ENCODE measurements at places on chromosomes 5 and 9.

DNA sequence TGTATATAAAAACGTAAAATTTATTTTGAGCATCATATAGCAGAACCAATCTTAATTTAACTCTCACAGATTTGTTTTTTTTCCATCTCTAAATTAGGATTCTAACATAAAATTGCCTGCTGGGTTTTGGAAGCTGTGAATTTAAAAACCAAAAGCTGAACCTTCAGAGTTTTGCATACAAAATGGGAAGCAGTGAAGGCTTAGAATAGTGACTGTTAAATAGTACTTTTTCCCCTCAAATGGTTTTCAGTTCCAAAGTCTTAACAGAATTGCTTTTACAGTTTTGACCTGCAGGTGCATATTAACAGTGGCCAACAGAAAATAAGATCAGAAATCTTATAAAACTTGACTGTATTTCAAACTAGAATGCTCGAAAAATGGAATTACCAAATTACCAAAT is 55.1 kb upstream of the LVRN start:
- no peak for DNase-seq

DNA sequence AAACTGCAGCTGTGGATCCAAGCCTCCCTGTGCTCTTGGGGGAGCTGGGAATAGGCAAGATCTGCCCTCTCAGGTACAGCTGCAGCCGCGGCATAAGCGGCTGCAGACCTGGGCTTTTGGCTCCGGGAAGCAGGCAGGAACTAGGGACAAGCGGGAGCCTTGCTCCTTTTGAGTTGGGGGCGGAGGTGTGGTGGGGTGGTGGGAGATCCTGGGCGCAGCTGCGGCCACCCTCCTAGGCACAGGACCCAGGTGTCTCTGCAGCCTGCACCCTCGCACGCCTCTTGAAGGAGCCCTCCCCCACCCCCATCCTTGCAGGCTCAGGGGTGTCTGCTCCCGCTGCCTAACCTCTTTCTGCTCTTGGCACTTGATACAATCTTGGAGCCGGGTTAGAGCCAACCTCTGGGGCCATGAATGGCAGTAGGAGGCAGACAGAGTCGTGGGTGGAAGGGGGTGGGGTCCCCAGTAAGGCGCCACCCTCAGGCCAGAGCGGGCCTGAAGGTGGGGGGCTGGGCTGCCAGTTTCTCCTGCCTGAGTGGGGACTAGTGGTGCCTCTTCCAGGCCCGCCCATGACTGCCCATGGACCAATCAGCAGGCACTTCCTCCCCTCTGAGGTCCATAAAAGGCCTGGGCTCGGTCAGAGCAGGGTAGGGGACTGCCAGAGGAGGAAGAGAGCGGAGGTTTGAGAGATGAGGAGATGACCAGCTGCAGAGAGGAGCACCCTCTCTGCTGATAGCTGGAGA is 267.6 kb upstream of the TNC start:
- DNase-seq, result no peak

DNA sequence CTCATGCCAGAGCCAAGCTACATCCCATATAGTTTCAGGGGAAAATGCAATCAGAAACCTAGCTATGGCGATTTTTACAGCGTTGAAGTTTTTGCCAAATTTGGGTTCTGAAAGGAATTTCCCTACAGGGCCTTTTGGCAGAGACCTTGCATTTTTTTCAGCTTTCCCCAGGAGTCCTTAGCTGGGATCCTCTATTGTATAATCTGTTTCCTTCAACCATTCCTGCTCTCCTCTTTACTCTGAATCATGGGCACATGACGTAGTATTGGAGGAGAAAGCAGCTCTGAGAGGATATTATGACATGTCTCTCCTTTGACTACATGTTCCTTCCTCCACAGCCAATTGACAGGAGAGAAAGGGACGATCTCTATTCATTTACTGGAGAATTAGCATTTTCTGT is 118.5 kb upstream of the ERCC6L2 start:
- no peak for DNase-seq

DNA sequence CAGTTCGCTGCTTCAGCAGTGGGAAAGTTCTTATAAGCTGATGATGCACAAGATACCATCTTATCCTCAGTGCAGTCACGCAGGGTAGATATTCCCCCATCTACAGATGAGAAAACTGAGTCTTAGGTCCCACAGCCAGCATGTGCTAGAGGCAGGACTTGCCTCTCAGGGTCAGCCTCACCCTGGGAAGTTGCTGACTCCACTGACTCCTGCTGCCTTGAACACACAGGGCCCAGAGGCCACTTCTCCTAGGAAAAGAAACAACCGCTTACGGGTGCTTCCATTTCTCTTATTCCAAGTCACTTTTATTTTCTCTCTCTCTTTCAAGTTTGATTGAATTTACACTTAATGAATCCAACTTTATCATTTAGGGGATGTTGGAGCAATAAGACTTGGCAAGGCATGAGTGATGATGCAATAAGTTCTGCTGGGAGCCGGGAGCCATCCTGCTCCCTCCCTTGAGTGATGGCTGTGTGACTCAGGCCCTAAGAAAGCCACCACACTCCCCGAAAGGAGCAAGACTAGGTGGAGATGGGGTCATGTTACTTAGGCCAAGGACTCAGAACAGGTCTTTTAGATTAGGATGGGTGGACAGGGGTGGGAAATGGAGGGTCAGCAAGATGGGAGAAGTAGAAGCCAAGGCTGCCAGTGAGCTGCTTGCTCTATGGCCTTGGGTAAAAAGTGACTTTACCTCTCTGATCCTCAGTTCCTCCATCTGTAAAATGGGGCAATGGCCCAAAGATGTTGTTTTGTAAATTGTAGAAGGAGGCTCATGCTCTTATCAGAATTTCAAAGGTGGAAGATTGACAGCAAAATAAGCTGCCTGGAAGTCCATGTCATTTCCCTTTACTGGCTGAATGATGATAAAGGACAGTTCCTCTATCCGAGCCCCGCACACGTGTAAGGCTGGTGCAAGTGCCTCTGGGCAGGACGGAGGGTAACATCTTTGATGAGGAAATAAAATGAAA is 67.4 kb upstream of the ZNF618 start:
- no peak for DNase-seq

GRCh38 chr5:168712280-168712924 is 133.2 kb upstream of the PANK3 start:
- no peak for DNase-seq

GRCh38 chr5:54774281-54775170 is 210.9 kb downstream of the ESM1 start:
- no peak for DNase-seq

GRCh38 chr5:158410976-158411375 is 552.0 kb upstream of the CLINT1 start:
- DNase-seq, result no peak

DNA sequence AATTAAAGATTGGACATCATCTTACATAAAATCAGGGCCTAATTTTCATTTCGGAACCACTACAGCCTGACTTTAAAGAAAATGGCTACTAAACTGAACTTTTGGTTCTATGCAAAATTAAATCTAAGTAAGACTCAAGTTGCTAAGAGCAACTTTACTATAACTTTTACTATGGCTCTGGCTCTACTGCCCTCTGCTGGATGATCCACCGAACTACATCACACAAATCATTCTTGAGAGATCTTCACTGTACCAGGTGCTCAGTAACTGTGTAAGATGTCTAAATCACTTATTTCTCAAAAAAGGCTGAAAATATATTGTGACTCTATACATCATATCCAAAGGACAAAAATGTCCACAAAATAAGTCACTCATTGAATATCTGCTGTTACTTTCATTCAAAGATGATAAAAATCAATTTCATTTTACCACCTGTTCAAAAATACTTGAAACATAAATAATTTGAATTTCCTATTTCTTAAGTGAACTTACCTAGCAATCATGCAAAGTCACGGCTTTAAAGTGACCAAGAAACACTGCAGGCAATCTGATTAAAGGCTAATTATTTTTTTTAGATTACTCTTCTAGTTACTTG is 13.5 kb downstream of the MOCS2 start:
- DNase-seq, result peak; percentile 37

- no peak for DNase-seq
Measured at GRCh38 chr5:37184748-37185364, 64.3 kb downstream of the CPLANE1 start.

- DNase-seq, result no peak
Measured at GRCh38 chr9:136115206-136115605, 3.5 kb downstream of the TMEM250 start.

GRCh38 chr5:143216211-143216610 is 187.3 kb downstream of the NR3C1 start:
- DNase-seq, result no peak

DNA sequence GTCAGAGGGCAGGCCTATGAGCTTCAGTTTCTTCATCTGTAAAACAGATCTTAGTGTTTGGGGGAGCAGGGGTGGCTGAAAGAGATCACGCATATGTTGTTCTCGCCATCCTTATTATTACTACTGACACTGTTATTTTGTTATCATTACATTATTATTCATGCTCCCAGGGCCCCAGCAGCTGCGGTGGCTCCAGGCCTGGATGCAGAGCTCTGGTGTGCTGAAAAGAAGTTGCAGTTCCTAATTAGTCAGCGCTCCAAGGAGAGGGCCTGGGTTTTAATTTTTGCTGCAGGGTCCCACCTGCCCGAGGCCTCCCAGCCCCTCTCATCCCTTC is 19.5 kb downstream of the CXXC5 start:
- DNase-seq, result no peak

GRCh38 chr9:136175616-136176197 is 29.2 kb downstream of the LHX3 start:
- DNase-seq, result no peak

GRCh38 chr5:74174366-74174765 is 466.2 kb downstream of the ENC1 start:
- no peak for DNase-seq

DNA sequence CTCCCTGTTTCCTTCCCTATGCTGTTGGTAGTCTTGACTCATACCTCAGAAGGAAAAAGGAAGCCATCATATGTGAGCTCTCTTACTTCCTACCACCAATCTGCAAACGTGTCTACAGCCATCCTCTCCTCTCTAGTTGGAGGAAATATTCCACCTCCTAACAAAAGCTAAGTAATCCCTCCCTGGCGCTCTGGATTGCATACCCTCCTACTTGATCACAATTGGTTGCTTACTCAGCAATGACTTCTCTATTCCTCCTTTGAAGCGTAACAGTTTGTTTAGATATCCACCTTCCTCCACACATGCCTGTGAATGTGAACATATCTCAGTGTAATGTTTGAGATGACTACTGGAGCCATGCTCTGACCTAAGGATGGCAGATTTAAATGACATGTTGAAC is 18.2 kb downstream of the RUSC2 start:
- no peak for DNase-seq

DNA sequence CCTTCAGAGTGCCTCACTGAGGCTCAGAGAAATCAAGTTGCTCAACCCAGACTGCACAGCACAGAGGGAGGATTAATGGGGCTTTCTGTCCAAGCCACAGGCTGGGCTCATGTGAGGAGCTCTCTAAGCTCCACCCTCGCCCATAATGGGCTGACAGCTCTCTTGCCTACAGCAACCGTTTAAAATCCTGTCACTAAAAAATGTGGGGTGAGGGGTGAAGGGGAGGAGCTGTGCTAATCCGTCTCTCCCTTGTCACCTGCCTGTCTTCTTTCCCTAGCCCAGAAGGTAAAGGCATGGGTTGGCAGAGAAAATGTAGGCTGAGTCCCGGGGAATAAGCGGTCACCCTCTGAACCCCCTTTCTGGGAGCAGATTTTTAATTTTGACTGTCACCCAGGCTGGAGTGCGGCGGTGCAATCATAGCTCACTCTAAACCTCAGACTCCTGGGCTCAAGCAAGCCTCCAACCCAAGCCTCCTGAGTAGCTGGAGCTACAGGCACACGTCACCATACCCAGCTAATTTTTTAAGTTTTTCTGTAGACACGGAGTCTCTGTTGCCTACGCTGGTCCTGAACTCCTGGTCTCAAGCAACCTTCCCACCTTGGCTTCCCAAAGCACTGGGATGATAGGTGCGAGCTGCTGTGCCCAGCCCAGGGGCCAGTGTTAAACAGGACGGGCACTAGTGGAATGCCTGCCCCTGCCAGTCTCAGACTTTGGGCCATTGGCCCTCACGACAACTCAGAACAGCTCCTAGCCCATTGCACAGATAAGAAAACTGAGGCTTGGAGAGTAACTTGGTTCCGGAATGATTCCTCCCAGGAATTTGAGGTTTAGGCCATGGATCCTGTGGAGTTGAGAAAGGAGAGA is 89.5 kb downstream of the LMX1B start:
- no peak for DNase-seq

DNA sequence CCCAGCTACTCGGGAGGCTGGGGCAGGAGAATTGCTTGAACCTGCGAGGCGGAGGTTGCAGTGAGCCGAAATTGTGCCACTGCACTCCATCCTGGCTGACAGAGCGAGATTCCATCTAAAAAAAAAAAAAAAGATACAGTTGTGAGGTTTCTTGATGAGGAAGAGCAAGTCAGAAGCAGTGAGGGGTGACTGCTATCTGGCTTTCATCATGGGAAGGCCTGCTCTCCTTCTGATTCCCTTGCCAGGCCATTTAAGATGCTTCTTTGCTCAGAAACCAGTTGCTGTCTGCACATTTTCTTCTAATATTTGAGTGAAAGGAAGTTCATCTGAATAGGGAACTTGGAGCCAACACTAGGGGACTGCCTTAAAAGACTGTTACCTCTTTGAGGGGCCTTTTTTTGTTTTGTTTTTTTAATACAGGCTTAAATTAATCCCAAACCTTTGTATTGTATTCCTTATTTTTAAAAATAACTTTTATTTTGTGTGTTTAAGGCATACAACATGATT is 201.9 kb downstream of the ARHGAP26 start:
- no peak for DNase-seq

- DNase-seq, result no peak
Measured at GRCh38 chr9:121598167-121598964, 53.1 kb upstream of the DAB2IP start.

DNA sequence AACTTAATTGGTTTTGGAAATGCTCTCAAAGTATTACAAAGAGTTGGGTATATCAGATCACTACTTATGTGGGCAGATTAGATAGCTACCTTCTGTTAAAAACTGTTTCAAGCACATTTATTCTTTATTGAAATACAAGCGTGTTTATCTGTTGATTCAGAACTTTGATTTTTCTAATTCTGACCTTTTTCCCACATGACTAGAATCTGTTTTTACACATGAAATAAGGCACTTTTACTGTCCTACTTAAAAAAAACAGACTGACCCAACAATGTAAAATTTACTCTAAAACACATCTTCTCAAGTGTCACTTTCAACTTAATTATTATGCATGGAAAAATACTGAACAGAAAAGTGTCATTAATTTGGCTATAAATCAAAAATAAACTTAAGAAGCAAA is 4.8 kb downstream of the NR6A1 start:
- DNase-seq, result no peak

DNA sequence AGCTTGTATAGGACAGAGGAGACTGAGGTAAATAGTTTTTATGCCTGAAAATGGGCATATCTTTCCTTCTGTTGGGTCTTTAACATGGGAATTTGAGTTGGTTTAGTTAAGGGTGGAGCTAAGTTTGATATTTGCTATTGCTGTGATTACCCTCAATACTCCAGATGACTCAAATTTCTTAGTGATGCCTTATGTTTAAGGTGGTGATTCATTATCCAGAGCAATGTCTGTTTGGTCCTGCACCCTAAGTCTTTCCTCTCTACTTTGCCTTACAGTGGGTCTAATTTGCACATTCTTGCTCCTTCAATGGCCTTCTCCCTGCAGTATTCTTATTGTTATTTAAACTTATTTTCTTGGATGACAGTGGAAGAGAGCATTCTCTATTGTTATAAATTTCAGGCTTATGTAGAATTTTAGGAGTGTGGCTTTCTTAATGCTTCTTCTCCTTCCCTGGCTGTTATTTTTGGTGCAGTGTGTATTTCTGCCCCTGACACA is 312.9 kb upstream of the RPS23 start:
- no peak for DNase-seq

- DNase-seq, result no peak
Measured at GRCh38 chr9:111914749-111915424, 18.3 kb downstream of the UGCG start.
